ENCODE measurements at places on chromosomes 5 and 9.

DNA sequence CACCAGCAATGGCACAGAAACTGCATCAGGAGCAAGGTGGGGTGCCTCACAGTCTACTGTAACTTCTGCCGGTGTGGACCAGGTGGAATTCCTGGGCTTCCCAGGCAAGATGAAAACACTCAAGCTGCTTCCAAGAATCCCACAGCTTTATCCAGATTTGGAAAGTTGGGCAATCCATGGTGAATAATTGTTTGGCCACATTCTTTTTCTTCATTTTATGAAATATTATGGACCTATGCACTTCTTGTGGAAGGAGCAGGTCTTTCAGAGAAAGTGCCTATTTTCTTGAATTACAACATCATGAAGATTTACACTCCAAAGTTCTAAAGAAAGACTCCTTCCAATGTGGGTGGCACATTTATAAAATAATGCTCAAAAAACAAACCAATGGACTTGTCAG lies 503.6 kb downstream of the SEMA5A start:
- DNase-seq, result no peak

DNA sequence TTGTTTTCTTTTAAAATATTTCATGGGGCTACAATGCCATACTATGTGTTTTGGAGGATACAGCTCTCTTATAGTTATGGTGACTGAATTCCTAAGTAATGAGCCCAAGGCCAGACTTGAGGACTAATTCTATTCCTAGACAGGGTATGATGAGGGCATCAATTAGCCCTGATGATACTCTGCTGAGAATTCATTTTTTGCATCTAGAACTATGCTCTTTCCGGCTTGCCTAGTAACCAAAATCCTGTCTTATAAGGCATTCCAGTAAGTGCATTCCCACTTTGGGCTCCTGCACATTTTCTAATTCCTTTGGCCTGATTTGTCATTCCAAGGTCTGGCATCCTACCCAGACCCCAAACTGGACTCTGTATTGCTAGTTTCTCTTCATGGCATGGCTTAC lies 62.4 kb downstream of the MAT2B start:
- no peak for DNase-seq

GRCh38 chr9:13948037-13948436 lies 365.9 kb downstream of the NFIB start:
- DNase-seq, result no peak

- no peak for DNase-seq
Measured at GRCh38 chr5:146683861-146684260, 167.9 kb upstream of the GPR151 start.

DNA sequence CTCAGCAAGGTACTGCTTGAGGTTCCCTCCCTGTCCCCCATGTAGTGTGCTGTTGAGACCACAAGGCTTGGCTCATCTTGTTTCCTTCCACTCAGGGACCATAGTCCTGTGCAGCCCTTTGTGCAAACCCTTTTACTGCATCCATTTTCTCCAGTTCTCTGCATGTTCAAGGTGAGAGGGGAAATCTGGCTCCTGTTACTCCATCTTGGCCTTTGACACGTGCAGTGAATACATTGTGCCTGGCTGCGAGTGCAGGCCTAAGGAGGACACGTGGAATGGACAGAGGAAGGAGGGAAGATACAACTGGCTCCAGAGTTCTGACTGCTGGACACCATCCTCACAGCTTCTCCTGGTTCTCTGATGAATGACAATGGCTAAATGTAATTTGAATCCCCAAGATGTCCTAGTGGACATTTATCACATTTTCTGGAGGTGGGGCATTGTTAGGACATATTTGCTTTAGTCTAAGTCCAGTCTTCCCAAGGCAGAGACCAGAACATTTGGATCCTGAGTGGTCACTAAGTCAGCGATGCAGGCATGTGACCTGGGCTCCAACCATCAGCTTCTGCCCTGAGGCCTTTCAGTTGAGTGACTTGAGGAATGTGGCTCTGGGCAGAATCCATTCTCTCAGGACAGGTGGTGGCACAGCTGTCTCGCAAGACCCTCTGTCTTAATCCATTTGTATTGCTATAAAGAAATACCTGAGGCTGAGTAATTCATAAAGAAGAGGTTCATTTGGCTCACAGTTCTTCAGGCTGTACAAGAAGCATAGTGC lies 189.0 kb upstream of the DAP start:
- DNase-seq, result no peak
